DMS79 (cell line): ENCODE measurements at places on chromosomes 1 and 21.

DNA sequence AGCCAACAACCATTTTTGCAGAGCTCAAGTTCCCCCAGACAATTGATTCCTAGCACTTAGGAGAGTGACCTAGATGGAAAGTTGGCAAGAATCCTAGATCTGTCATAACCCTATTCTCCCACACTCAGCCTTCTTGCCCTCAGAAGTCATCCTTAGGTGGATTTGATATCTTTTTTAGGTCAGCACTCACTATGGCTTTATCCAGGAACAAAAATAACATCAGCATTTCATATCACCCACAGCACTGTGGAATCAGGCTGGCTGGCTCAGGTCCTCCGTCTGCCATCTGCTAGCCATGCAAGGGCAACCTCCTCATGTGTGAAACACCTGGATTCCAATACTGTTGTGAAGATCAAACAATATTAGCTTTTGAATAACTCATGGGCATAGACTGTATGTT is 6.0 kb downstream of the DPT start:
- no peak for DNase-seq

DNA sequence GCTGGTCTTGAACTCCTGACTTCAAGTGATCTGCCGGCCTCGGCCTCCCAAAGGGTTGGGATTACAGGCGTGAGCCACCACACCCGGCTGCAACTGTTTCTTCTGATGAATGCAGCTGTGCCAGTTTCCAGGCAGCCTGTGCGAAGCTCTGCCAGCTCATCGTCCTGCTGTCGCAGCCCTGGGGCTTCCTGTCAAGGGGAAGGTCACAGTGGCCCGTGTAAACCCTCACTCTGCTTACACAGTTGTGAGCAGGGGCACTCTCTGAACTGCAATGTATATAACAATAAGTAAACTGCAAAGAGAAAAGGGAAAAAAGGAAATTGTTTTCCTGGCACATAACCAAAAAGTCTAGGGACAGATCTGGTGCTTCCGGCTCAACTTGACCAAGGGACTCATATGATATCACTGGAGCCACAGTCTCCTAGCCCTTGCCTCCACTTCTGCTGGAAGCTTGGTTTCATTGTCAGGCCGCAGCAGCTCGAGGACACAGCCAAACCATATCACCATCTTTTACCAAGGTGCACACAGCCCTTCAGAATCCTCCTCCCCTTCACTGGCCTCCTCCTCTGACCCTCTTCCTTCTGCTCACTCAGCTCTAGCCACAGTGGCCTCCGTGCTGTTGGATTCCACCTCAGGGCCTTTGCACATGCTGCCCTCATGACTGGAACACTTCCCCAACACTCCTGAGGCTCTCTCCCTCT is 22.8 kb upstream of the LBR start:
- DNase-seq = no peak

- no peak for DNase-seq
Measured at GRCh38 chr1:6396998-6397397, 3.4 kb upstream of the ACOT7 start.

GRCh38 chr1:54996359-54996868 is 2.3 kb upstream of the BSND start:
- no peak for DNase-seq

DNA sequence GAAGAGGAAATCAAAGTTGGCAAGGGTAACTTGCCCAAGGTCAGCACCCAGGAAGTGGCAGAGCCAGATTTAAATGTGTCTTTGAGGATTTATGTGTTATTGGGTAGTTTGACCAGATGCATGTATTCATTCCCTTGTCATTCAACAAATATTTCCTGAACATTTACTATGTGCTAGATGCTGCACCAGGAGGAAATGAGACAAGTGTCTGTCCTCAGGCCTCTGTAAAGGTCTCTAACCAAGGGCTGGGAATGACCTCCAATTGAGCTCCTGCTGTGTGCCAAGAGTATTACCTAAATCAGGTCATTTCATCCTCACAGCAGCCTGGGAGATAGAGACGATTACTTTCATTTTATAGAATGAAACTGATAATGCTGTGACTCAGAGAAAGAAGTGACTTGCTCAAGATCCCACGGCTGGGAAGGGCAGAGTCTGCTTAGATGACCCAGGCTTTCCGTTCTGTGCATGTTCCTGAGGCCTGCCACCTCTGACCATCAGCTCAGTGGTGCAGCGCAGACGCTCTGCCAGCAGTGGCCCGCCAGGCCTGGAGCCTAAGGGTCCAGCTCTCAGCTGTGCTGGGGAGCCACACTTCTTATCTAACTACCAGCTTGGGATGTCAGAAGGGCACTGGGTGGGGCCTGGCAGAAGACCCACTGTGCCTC is 3.5 kb upstream of the TTC22 start:
- DNase-seq = no peak

GRCh38 chr21:36155603-36156338 is 853 bp upstream of the DOP1B start:
- DNase-seq = peak; percentile 38
